ENCODE measurements at places on chromosomes 12 and 14.

DNA sequence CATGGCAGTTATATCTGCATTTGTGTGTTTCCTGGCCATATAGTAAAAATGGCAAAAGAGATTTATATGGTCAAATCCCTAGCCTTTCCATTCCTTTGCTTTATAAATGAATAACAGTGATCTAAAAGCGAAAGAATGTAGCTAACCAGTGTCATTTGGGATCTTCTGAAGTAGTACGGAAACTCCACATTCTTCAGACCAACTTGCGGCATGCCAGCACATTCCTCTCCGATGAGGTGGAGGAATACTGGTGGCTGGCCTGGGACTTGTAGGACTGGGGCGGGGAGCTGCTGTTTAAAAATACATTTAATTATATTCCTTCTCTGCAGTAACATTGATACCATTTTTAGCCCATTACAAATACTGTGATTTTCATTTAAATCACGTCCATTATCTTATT, 85.3 kb downstream of the SAMD4A start:
- DNase-seq: no peak

GRCh38 chr14:61573748-61574513, 121.4 kb upstream of the HIF1A start:
- DNase-seq: no peak

GRCh38 chr12:95615749-95616148, 64.5 kb upstream of the USP44 start:
- DNase-seq: no peak

- no peak for DNase-seq
Measured at GRCh38 chr14:53214384-53214783, 61.3 kb upstream of the DDHD1 start.

DNA sequence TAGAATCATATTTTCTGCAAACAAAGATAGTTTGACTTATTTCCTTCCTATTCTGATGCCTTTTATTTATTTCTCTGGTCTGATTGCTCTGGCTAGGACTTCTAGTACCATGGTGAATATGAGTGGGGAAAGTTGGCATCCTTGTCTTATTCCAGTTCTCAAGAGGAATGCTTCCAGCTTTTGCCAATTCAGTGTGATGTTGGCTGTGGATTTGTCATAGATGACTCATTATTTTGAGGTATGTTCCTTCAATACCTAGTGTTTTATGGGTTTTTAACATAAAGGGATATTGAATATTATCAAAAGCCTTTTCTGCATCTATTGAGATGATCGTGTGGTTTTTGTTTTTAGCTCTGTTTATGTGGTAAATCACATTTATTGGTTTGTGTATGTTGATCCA, 139.4 kb upstream of the CNTN1 start:
- no peak for DNase-seq

- DNase-seq: no peak
Measured at GRCh38 chr14:96151242-96151641, 53.4 kb upstream of the BDKRB2 start.

- DNase-seq: no peak
Measured at GRCh38 chr12:51240971-51241370, 2.3 kb downstream of the DAZAP2 start.

DNA sequence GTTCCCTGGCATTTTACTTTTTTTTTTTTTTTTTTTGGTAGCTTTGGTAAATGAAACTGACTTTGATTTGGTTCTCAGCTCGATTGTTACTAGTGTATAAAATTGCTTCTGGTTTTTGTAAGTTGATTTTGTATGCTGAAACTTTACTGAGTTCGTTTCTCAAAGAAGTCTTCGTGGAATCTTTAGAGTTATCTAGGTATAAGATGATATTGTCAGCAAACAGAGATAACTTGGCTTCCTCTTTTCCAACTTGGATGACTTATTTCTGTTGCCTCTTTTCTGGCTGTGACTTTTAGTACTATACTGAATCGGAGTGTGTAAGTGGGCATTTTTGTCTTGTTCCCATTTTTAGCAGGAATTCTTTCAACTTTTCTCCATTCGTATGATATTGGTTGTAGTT, 28.1 kb downstream of the USP15 start:
- no peak for DNase-seq

DNA sequence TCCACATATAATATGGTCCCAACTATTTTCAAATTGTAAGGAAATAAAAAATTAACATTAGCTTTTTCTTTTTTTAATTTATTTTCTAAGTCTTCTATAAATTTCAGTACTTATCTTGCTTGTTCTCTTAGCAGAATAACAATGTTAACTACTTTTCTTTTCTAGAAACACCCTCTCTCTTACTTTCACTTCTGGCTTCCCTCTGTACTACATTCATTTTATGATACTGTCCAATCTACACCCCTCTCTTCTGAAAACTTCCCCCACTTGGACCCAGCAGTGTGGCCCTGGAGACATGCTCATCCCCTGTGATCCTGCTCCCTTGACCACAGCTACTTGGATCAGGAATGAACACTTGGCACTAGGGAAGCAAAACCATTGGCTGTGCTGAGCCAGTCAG, 15.7 kb downstream of the SGPP1 start:
- DNase-seq: no peak

- no peak for DNase-seq
Measured at GRCh38 chr14:74683406-74683805, 29.5 kb downstream of the AREL1 start.

- DNase-seq: no peak
Measured at GRCh38 chr12:953776-954175, 4.3 kb upstream of the RAD52 start.

DNA sequence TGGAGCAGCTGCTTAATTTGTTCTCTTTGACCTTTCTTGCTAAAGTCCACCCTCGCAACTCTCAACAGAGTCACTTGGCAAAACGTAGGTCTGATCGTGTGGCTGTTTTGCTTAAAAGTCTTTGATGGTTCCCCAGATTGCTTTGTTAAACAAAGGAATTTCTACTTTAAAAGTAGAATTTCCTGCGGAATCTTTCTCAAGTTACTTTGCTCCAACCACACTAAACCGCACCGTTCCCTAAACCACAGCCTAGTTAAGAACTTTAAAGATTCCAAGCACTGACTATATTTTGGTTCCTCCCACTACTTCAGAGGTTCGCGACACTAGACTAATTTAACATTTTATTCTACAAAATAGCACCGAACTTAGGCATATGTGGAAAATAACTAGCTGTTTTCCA, 114.8 kb upstream of the FGD4 start:
- DNase-seq: no peak

- no peak for DNase-seq
Measured at GRCh38 chr12:129675496-129675895, 228.3 kb downstream of the TMEM132D start.

GRCh38 chr14:89370381-89370780, 46.7 kb downstream of the FOXN3 start:
- DNase-seq: no peak

- no peak for DNase-seq
Measured at GRCh38 chr12:116876151-116876869, 4.9 kb downstream of the HRK start.

DNA sequence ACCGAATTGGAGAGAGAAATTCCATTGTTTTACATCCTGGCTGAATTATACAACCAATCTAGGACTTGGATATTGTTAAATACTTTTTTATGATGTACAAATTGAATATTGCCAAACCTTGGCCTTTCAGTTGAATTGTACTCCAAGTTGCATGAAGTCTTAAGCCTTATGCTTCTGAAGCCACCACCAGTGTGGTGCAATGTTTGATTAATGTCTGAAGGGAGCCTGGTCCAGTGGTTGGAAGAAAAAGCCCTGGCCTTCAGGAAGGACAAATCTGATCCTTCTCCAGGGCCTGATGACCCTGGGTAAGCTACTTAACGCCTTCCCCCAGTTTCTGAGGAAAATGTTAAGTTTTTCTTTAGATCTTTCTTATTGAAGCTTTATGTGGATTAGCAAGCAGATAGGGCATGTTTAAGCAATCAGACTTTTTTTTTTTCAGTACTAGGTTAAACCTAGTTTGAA, 72.0 kb downstream of the PAPOLA start:
- DNase-seq: no peak

DNA sequence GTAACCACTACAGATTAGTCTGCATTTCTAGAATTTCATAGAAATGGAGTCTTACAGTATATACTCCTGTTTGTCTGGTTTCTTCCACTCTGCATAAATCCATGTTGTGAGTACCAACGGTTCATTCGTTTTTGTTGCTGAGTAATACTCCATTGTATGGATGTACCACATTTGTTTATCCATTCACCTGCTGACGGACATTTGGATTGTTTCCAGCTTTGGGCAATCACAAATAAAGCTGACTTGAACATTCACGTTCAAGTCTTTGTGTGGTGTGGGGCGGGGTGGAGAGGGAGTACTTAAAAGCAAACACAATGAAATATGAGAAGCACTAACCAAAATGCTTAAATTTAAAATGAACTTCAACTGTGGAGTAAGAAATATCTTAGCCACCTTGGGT, 7.1 kb downstream of the HECTD4 start:
- no peak for DNase-seq

GRCh38 chr14:40028991-40029390, 596.8 kb upstream of the FBXO33 start:
- no peak for DNase-seq

- DNase-seq: no peak
Measured at GRCh38 chr14:74475678-74476077, 17.4 kb downstream of the NPC2 start.

GRCh38 chr12:38903596-38903995, 1.8 kb downstream of the CPNE8 start:
- no peak for DNase-seq

- DNase-seq: no peak
Measured at GRCh38 chr12:123062681-123063486, 82.4 kb downstream of the ARL6IP4 start.

GRCh38 chr14:90816681-90817436, 629 bp upstream of the TTC7B start:
- no peak for DNase-seq

DNA sequence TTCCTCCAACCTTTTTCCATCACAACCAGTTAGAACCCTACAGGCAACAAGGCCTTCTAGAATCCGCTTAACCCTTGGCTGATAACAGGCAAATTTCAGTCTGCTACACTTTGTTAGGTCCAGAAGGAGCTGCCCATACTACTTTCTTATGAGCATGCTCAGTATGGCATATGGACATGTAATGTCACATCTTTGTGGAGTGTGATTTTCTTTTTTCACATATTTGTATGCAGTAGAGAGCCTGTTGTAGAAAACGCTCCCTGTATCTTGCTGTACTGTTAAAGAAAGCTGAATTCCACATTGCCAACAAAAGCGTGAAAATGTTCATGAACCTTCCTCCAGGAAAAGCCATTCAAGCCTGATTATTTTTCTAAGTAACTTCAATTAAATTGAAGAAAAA, 196.5 kb downstream of the SLC41A2 start:
- DNase-seq: no peak

GRCh38 chr12:27177706-27178105, 66.4 kb upstream of the STK38L start:
- no peak for DNase-seq

- DNase-seq: no peak
Measured at GRCh38 chr14:24139272-24139934, 2.0 kb downstream of the EMC9 start.

GRCh38 chr12:107610021-107610859, 75.4 kb upstream of the PWP1 start:
- no peak for DNase-seq

DNA sequence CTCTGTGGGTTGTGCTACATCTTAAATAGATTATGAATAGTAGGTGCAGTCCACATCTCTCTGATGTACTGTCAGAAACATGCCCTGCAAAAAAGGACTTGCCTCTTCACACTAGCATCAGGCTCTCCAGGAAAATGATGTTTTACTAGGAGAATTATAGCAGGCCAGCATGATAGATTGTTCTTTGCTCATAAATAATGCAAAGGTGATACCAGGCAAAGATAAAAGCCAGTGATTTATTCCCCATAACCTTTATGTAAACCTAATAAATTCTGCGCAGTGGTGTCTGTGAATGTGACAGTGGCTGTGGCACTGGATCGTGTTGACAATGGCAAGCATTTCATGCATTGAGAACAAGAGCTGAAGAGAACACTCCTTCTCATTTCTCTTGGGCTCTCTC, 646.5 kb upstream of the SEL1L start:
- DNase-seq: no peak

Data from NCI-H1092 (cell line).